ENCODE measurements at places on chromosomes 3 and 15. TPM values are rescaled to one million over a fixed set of nuclear protein-coding genes. Genes with fewer than 3 reads are reported as not detected.
A peak's percentile ranks its signal among the peaks of the same experiment; 100 is the strongest.

Gene ISL2
- total RNA-seq: not detected

Gene KNL1
- total RNA-seq: 0.30 TPM

Gene DNAH12
- 0.37 TPM for total RNA-seq

Gene HCN4
- not detected for total RNA-seq

Gene NEK10
- 0.64 TPM for total RNA-seq

Gene GPR62
- not detected for total RNA-seq

Gene LCTL
- not detected for total RNA-seq

Gene NEO1
- 6.4 TPM for total RNA-seq

Gene ZNF80
- 0.65 TPM for total RNA-seq

DNA sequence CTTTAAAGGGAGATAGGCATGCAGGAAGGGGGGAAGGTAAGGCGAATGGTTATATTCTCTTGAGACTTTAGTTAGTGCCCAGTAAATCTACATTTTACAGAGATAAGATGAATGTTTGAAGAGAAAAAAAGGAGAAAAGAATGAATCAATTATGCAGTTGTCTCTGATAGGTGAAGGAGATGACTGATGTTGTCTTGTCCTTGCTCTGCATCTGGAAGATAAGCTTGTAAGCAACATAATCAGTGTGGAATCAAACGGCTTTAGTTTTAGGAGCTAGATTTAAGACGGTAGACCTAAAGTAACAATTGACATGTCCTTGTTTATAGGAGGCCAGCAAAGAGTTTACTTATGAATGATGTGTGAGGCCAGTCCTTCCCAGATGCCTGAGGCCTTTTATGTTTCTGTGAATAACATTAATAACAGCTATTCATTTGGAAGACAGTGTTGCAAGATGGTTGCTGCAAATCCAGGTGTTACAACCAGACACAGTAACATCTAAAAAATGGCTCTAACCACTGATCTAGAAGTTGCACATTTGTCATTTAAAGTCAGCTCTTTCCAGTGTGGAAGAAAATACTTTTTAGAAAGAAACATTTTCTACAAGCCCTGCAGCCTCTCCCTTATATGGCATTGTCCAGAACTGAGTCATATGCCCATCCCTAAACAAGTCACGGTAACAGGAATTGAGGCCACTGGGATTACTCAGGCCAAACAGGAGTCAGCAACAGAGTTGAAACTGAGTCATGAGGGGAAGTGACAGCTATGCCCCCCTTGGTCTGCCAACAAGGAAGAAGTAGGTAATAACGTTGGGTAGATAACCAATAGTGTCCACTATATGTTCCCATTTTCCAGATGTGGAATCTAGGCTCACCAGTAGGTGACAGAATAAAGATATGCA is 77.5 kb upstream of the FBN1 start:
- no peaks in the 10 kb centered on the region for H3K4me1 ChIP-seq
- no peak for DNase-seq
- no peaks in the 10 kb centered on the region for H3K36me3 ChIP-seq
- no peaks in the 10 kb centered on the region for H3K27me3 ChIP-seq
- no peak overlapping the region for H3K4me3 ChIP-seq

DNA sequence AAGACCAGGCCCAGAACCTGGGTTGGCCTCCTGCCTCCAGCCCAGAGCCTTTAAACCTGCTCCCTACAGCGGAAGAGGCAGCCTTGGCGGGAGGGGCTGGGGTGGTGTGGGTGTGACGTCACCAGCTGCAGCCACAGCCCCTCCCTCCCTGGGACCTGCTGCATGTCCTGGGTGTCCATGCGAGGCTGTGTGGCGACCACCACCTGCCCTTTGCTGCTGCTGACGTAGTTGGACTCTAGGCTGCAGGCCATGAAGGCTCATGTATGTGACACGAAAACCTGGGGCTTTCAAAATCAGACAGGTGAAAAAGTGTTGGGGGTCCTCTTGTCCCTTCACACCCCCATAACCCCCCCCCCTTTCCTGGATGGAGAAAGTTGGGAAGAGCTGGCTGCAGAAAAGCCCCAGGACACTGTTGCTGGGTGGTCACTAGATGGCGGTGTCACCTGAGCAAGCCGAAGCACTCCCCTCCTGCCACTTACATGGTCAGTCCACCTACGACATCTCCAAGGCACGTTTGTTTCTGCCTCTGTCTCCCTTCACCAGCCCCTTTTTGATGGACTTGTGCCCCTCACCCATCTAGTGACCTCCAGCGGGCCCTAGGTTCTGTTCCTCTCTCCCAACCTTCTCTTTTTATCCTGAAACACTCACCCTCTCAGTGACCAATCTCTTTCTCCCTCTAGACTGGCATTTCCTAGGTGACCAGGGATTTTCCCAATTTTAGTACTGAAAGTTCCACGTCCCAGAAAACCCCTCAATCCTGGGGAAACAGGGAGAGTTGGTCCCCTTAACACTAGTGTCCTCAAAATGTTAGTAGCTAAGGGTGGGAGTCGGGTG is 35.2 kb downstream of the SLC6A20 start:
- H3K27ac ChIP-seq: no peak overlapping the region
- no peak overlapping the region for H3K4me3 ChIP-seq
- no peaks in the 10 kb centered on the region for H3K27me3 ChIP-seq
- peak; percentile 33 for DNase-seq
- no peaks in the 10 kb centered on the region for H3K4me1 ChIP-seq

DNA sequence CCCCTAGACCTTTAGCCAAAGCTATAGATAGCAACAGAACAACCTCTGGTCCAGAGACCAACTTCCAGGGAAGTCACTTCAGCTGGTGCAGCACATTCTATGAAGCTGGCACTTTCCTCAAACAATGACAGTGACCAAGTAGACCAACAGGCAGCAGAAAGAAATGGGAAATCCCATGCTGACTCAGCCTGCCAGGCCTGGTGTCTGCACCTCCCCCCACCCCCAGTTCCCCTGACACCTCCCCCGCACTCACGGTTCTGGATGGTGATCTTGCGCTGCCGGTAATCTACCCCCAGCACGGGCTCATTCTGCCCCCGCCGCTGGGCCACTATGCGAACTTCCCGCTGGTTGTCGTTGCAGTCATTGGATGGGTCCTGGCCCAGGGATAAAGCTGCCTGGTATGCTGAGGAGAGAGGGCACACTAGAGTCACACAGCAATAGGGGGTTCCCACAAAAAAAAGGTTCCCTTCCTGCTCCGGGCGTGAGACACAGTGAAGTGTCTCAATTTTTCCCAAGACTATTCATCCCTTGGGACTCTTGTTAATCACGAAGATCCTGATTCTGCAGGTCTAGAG is 17.0 kb downstream of the ILDR1 start:
- no peak overlapping the region for H3K27ac ChIP-seq
- H3K27me3 ChIP-seq: no peaks in the 10 kb centered on the region

- H3K27ac ChIP-seq: no peak overlapping the region
- H3K4me1 ChIP-seq: peaks cover 62% of the 10 kb centered on the region
- H3K36me3 ChIP-seq: no peaks in the 10 kb centered on the region
- DNase-seq: no peak
- H3K27me3 ChIP-seq: no peaks in the 10 kb centered on the region
Observed at GRCh38 chr15:31261266-31262142, 65.1 kb upstream of the KLF13 start.

DNA sequence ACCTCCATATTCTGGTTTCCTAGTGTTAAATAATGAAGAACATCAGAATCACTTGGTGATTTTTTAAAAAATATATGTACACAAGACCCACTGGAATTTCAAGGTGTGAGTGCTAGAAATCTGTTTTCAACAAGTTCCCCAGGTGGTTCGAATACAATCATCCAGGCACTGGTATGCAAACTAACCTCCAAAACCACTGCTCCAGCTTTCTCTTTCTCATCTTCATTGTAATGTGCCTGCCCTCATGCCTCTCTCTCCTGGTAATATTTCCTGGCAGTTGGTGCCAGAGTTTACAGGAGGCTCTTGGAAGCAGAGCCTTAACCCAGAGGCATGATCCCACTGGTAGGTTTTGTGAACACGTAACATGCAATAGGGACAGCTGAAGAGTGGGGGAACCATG is 163.1 kb upstream of the MANF start:
- H3K4me3 ChIP-seq: no peak overlapping the region
- H3K36me3 ChIP-seq: no peaks in the 10 kb centered on the region
- H3K4me1 ChIP-seq: no peaks in the 10 kb centered on the region

DNA sequence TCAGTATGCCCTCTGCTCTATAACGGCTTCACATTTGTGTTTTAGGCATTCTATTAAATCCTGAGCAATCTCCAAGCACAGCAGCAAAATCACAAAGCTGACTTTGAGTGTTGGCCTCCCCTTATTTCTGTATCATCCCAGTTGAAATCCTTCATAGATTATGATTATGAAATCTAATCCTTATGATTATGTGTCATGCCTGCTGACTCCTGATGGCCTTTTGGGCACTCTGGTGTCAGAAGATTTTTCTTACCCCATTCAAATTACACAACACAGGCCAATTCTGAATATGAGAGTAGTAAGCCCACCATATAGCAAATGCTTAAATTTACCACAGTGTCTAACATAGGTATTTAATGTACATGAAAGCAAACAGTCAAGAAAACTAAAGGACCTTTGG is 34.3 kb downstream of the CDV3 start:
- no peak overlapping the region for H3K4me3 ChIP-seq
- peaks cover 46% of the 10 kb centered on the region for H3K36me3 ChIP-seq
- no peak for DNase-seq
- no peaks in the 10 kb centered on the region for H3K4me1 ChIP-seq
- H3K27ac ChIP-seq: no peak overlapping the region
- no peaks in the 10 kb centered on the region for H3K27me3 ChIP-seq

GRCh38 chr15:87638554-87639083 is 617.9 kb downstream of the NTRK3 start:
- H3K27me3 ChIP-seq: no peaks in the 10 kb centered on the region
- no peak overlapping the region for H3K27ac ChIP-seq
- DNase-seq: no peak
- H3K36me3 ChIP-seq: no peaks in the 10 kb centered on the region

- H3K4me3 ChIP-seq: no peak overlapping the region
- no peaks in the 10 kb centered on the region for H3K4me1 ChIP-seq
- no peak for DNase-seq
- H3K27ac ChIP-seq: no peak overlapping the region
Observed at GRCh38 chr15:29736012-29736743, 86.1 kb downstream of the TJP1 start.

DNA sequence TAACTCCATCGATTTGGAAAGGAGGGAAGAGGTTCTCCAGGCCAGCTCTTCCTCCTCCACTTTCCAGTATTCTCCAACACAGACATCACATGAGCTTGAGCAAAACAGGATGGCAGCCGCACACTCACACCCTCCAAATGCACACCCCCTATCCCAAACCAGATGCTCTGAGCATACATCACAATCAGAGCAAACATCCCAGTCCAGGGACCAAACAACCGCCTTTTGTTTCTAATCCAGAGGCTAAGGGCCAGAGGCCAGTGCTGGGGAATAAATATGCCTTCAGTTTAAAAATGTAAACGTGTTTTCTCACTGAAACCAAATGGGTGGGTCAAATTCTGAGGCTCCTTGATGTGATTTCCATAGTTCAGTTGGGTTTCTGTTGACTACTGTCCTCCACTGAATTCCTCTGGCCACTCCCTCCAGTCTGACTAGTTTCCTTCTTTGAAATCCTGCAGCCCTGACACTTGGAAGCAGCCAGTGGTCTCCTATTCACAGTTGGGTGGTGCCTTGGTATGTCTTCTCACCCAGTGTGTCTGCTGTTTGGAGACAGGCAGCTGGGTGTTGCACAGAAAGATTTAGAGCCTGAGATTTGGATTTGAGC is 19.2 kb upstream of the MFGE8 start:
- no peaks in the 10 kb centered on the region for H3K4me1 ChIP-seq
- no peak overlapping the region for H3K4me3 ChIP-seq
- no peaks in the 10 kb centered on the region for H3K36me3 ChIP-seq

GRCh38 chr3:103644450-103644849 is 1209.6 kb downstream of the ZPLD1 start:
- H3K27me3 ChIP-seq: no peaks in the 10 kb centered on the region
- H3K4me3 ChIP-seq: no peak overlapping the region
- no peak for DNase-seq

- H3K36me3 ChIP-seq: no peaks in the 10 kb centered on the region
- H3K4me3 ChIP-seq: no peak overlapping the region
- no peak overlapping the region for H3K27ac ChIP-seq
- no peak for DNase-seq
Observed at GRCh38 chr3:8984526-8984925, 21.3 kb upstream of the RAD18 start.

DNA sequence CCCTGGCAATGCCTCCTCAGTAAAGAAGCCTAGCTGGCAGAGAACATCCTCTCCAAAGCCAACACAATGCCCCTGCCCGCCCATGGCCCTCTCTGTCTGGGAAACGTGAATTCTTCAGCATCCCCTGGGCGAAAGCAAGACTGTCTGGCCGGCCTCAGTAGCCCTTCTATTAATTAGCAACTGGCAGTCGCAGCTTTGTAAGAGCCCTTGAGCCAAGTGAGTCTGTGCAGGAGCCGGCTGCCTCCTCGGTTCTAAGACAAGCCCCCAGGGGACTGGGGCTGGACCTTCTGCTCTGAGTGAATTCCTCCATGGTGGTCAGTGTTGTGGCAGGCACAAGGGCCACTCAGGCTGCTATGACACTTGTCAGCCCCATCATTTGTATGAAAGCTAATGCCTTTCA is 7.4 kb downstream of the HCN4 start:
- no peak overlapping the region for H3K4me3 ChIP-seq
- H3K4me1 ChIP-seq: no peaks in the 10 kb centered on the region
- DNase-seq: no peak

DNA sequence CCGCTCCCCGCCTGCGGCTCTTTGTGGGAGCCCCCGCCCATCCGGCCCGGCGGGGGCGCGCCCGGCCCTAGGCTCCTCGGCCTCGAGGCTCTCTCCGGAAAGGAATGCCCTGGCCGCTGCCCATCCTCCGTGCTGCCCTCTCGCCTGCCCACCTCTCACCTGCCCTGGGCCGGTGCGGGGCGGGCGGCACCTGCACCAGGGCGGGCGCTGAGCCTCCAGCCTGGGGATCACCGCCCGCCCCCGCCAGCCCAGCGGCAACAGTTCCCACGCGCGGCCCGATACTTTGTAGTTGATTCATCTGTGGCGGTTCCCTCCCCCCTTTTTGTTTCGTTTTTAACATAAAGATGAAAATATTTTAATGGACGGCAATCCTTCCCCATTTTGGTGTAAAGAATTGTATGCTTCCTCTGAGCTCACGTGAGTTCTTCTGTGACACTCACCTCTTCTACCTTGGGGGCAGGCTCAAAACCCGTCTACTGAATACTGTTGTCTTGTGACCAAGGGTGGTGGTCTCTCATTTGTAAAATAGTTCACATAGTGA is 1.9 kb downstream of the KLF13 start:
- no peaks in the 10 kb centered on the region for H3K27me3 ChIP-seq
- peak overlapping the region; percentile 98 for H3K27ac ChIP-seq
- H3K4me3 ChIP-seq: peak overlapping the region; percentile 94
- peak; percentile 75 for DNase-seq
- H3K36me3 ChIP-seq: no peaks in the 10 kb centered on the region
- H3K4me1 ChIP-seq: peaks cover 58% of the 10 kb centered on the region

- no peaks in the 10 kb centered on the region for H3K36me3 ChIP-seq
- H3K4me1 ChIP-seq: no peaks in the 10 kb centered on the region
- no peaks in the 10 kb centered on the region for H3K27me3 ChIP-seq
Observed at GRCh38 chr15:41575282-41575681, 16.3 kb downstream of the TYRO3 start.

Data from naive thymus-derived CD4-positive, alpha-beta T cell (primary cell).